T-helper 9 cell (primary cell): ENCODE measurements at places on chromosomes 16 and 17.

GRCh38 chr17:50479522-50480141 lies 972 bp downstream of the RSAD1 start:
- DNase-seq: peak; percentile 49

DNA sequence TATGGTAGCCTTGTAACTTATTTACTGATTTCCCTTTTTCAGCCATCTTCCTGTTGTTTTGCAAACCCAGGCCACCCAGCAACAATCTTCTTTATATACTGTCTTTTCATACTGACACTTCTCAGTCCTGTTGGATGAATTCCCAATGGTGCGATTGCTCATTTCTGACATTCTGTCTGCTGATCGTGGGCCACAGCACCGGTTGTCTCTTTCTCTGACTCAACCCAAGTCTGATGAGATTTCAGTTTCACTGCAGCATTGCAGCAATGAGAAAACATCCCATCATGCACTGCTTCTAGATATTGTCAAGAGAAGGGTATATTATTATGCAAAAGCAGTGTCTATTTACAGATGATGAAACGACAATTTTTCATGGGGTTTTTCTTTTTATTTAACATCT lies 349.2 kb upstream of the HSBP1 start:
- DNase-seq: no peak

DNA sequence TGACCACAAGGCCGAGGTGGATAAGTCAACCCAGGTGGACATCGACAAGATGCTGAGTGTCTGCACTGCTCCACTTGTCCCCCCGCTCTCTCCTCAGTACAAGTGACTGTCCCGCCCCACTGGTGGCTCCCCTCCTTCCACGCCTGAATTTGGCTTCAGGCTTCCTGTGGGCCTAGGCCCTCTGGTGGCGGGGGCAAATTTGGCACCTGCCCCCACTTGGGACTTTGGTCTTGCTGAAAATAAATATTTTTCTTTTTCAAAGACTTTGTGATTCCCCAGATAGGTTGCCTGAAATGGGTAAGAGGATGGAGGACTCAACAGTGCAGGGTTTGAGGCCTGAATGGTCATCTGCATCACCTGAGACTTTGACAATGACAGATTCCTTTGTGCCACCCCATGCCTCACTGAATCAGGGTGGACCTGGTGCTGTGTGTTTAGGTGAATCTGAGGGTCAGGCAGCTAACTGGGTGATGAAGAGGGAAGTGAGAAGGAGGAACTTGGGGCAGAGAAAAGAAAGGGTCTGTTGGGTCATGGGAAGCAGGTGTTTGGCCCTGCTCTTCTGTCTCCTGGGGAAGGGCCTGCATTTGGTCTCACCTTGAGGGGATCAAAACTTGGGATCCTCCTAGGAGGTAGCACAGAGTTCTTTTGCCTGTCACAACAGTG lies 2.0 kb downstream of the C16orf86 start:
- DNase-seq: no peak

- DNase-seq: no peak
Measured at GRCh38 chr16:74521691-74522090, 85.2 kb downstream of the GLG1 start.

GRCh38 chr16:51150888-51151320 lies at the start of gene SALL1:
Gene SALL1, minus strand, starts transcription at chr16:51151270. Its CDS starts 29 bp downstream, at chr16:51151241.
- no peak for DNase-seq

DNA sequence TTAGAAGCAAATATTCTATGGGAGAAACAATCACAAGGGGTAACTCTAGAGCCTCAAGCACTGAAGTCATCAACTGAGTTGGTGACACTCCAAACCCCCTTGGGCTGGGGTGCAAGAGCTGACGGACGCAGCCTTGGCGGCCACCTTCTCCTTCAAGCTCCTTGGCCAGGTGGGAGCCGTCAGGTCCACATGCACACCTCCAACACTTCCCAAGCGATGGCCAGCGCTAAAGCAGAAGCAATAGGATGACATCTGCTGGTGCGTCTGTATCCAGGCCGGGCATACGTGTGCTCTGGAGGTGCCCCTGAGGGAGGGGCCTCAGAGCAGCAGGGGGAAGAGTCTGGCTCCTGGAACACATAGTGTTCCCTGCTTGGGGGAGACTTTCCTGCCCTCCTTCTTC lies 12.2 kb upstream of the FOXJ1 start:
- no peak for DNase-seq

- DNase-seq: no peak
Measured at GRCh38 chr17:38454532-38454931, 26.3 kb downstream of the ARHGAP23 start.

GRCh38 chr17:37485938-37486570 lies 3.6 kb upstream of the DUSP14 start:
- no peak for DNase-seq

DNA sequence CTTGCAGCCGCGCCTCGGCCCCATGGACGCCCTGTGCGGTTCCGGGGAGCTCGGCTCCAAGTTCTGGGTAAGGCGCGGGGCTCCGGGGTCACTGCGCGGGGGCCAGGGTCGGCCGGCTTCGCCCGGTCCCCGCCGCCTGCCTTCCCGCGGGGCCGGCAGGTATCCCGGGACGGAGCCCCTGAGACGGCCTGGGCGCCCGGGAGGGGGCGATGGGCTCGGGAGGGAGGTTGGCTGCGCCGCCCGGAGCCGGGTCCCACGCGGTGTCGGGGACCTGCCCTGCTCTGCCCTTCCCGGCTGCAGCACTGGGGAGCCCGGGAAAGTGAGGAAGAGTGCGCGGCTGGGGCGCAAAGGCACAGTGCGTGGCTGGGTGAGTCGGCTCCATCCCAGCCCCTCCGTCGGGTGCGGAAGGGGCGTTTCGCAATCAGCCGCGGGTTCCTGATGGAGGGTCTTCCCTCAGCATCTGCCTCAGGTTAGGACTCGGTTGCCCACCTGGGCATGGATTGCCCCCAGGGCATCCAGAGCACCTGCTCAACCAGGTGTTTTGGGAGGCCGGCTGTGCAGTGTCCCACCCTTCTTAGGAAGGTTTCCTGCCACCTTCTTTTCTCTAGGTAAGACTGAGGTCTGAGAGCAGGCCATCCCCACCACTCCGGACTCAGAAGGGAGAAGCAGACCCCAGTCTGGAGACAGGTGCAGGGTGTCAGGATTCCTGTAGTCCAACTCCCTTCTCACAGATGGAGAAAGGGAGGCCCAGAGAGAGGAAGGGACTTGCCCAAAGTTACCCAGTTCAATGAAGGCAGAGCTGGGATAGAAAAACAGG lies 442 bp downstream of the ABCC3 start:
- no peak for DNase-seq

DNA sequence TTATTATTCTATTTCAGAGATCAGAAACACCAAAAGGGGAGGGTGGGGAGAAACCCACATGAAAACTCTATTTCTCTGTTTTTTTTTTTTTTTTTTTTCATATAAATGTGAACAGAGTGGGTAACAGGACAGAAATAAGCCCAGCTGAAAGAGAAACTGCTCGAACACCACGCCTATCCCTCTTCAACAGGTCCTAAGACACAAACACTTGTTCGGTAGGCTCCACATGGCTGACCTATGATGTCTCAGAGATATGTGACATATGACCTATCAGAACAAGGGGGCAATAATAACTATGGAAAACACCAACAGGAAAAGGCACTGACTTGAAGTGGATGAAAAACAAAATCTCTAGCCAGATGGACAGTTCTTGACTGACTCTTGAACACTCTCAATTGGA lies 44.8 kb downstream of the PARN start:
- DNase-seq: no peak

GRCh38 chr16:49280105-49280741 lies 1.4 kb downstream of the CBLN1 start:
- no peak for DNase-seq

- DNase-seq: no peak
Measured at GRCh38 chr16:29678691-29679267, at the start of gene QPRT. Gene QPRT, plus strand, starts transcription at chr16:29679180. Its CDS starts 18 bp downstream, at chr16:29679198.

- DNase-seq: no peak
Measured at GRCh38 chr17:33125552-33125950, 133.9 kb downstream of the SPACA3 start.

GRCh38 chr17:18965530-18966236 lies 13.7 kb downstream of the SLC5A10 start:
- DNase-seq: no peak
